Dorsolateral prefrontal cortex (tissue), 122 donors: ENCODE measurements at places on chromosomes 2 and 18. TPM values are rescaled to one million over a fixed set of nuclear protein-coding genes. Genes with fewer than 3 reads are reported as not detected.

The HOXD9 gene
- not detected for total RNA-seq

The LYG2 gene
- not detected for total RNA-seq

The LRRTM1 gene
- total RNA-seq, result 12.2 TPM

DNA sequence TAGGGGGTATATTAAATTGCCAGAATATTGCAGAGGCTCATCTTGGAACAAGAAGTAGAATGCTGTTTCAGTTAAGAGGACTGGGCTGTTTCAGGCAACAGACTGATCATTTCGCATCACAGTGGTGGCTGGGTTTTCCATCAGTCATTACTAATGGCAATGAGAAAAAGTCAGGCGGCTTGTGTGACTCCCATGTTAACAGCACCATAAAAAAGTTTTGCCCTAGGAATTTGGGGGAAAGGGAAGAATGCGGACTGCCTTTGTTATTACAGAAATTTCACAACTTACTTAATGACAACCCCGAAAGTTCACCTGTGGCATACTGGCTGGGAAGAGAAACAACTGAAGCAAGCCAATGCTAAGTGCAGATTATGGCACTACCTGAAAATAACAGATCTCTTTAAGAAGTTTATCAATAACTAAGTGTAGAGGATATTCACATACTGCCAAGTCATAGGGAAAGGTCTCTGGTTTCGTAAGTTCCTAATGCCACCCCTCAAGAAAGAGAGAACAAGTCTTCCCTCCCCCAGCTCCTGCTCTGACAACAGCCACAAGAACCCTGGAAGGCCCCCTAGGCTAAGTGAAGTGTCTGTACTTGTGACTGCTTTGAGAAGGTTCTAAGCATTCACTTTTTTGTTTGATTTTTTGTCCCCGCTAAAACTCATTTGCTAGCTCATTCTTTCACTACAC is 40.5 kb upstream of the AP1S3 start:
- DNase-seq, result no peak

GRCh38 chr2:99169534-99169933 is 11.3 kb downstream of the MITD1 start:
- DNase-seq, result no peak

GRCh38 chr2:184026961-184027360 is 571.4 kb upstream of the ZNF804A start:
- DNase-seq, result no peak

DNA sequence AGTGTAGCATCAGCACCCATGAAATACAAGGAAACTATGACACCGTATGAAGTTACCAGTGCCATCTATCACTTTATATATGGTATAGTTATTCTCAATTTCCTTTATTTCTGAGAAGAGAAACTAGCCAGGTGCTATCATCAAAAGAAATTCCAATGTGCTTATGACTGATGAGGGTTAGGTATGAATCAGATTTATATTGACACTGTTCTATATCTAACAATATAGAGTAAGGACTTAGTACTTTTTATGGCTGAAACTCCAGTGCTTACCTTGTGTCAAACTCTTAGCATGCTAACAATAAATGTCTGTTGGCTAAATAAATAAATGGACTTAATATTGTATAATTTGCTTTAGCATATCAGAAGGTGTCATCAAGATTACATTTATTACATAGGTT is 6.9 kb downstream of the METTL4 start:
- no peak for DNase-seq

DNA sequence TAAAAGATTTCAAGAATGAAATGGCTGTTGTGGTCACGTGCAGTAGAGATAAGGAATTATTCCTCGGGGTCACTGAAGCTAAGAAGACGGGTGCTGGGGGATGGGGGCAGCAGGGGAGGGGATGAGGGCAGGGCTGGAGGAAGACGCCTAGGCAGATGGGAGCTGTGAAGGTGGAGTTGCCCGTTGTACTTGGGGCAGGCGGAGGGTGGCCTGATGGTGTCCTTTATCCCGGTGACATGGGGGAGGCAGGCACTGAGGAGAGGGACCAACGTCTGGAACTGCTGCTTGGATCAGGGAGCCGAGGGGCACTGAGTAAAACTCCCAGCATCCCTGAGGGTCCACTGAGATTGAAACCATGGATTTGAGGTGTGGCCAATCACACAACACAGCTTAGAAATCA is 64.9 kb downstream of the ZCCHC2 start:
- DNase-seq, result no peak

DNA sequence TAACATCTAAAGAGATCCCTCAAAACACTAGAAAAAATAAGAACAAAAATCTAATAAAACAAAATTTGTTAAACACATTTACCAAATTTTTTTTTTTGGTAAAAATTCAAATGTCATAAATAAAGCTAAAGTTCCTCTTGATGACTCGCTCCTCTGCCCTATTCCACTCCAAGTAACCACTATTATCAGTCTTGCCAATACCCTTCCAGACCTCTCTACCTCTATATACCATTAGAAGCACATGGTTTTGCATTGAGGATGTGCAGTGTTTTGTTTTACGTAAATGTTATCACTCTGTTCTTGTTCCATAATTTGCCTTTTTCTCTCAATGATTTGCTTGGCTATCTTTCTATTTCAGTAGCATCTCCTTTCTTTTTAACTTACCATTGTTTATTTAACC is 10.9 kb downstream of the IL1B start:
- no peak for DNase-seq

DNA sequence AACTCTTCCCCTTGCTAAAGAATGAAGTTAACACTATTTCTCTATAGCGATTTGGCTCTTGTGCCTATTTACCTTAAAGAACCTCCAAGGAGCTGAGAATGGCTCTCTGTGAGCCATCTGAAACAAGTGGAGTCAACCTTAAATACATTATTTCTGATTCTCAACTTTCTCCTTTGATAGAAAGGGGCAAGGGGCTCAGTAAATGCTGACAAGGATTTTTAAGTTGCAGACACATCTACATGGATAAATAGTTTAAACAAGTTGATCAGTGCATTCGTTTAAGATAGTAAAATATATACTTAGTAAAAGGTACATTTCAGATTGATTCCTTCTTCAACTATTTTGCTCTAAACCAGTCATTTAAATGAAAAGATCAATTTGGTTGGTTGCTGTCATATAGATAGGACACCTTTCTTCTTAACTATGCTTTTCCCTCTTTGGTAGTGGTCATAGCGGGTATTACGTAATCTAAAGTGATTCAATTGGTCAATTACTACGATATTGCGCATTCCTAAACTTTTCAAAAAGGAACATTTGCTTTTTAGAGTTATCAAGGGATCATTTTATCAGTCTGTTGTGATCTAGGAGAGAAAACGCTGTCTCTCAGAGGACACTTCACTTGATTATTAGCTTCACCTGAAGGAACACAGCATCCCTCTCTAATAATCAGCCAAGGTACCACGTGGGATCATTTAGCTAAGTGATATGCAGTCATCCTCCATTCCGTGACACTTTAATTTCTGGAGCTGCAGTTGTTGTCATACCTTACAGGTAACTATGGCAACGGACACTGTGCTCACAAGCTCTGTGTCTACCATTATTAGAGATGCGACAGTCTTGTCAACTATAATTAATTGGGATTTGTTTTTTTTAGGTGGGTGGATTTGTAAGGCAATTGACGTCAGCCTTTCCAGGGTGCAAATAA is 50.9 kb upstream of the KCNE4 start:
- no peak for DNase-seq

- DNase-seq, result no peak
These were observed 33.8 kb downstream of the KCNS3 start for GRCh38 chr2:17912266-17912691.

GRCh38 chr2:170212625-170213280 is 34.8 kb downstream of the MYO3B start:
- no peak for DNase-seq
